Activated CD8-positive, alpha-beta memory T cell treated with anti-CD3 and anti-CD28 coated beads for 48 hours (primary cell): ENCODE measurements at places on chromosomes 12 and 14.

GRCh38 chr14:56979936-56980335 lies 169.7 kb upstream of the OTX2 start:
- DNase-seq = no peak

DNA sequence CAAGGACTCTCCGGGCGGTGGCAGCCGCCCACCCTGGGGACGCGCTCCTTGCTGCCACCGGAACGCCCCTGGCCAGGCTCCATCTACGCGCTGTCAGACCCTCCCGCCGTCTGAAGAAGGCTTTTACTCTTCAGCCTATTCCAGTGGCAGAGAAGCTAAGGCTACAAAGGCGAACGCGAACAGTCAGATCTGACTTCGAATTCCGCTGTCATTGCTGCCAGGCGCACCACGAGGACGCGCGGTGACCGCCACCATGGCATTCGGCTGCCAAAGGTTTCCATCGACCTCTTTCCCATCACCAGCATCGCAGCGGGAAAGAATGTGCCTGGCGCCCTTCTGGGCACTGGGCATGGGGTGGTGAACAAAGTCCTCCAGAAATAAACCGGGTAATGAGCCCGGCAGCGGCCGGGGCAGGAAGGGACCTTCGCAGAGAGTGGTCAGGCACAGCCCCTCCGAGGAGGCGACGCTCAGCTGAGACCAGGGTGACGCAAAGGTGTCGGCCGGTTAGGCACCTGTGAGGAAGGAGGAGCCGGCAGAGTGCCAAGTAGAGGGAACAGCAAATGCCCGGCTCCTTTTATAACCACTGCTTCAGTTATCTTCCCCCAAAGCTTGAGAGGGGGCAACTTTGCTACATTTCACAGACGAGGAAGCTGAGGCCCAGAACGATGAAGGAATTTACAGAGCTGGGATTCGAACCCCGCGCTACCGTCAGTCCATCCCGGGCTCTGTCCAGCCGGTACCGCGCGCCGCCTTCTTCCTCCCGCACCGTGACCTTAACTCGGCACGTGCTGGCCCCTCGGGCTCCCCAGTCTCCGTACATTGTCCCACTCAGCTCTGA lies 1.9 kb upstream of the RFX4 start:
- no peak for DNase-seq

GRCh38 chr12:123645878-123646277 lies 12.2 kb downstream of the GTF2H3 start:
- no peak for DNase-seq

GRCh38 chr14:57818511-57818910 lies 47.4 kb downstream of the SLC35F4 start:
- no peak for DNase-seq

DNA sequence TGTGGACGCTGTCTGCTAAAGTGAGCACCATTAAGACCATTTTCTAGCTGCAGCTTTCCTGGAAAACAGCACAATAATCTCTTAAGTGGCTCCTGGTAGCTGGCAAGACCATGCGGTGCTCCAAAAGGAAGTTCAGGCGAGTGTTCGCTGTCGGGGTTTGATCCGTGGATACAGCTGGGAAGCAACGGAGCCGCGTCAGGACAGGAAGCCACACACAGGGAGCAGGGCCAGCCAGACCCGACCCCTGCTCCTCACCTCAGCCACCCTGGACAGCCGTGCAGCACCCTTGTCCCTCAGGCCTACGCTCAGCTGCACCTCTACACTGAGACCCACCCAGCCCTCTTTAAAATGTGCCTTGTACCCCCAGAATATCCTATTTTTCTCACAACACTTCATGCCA lies 19.4 kb downstream of the ZFYVE21 start:
- no peak for DNase-seq

DNA sequence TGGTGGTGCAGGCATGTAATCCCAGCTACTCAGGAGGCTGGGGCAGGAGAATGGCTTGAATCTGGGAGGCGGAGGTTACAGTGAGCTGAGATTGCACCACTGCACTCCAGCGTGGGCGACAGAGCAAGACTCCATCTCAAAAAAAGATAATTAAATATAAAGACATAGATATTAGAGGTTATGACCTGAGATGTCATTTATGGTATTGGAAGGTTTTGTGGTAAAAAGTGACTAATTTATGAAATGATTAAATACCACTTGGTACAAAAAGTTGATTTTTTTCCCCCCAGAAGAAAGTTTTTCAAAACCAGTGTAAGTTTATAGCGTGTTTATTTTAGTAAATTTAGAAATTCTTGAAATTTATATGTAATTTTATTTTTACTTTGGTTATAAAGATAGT lies 4.3 kb downstream of the AEBP2 start:
- DNase-seq = no peak

DNA sequence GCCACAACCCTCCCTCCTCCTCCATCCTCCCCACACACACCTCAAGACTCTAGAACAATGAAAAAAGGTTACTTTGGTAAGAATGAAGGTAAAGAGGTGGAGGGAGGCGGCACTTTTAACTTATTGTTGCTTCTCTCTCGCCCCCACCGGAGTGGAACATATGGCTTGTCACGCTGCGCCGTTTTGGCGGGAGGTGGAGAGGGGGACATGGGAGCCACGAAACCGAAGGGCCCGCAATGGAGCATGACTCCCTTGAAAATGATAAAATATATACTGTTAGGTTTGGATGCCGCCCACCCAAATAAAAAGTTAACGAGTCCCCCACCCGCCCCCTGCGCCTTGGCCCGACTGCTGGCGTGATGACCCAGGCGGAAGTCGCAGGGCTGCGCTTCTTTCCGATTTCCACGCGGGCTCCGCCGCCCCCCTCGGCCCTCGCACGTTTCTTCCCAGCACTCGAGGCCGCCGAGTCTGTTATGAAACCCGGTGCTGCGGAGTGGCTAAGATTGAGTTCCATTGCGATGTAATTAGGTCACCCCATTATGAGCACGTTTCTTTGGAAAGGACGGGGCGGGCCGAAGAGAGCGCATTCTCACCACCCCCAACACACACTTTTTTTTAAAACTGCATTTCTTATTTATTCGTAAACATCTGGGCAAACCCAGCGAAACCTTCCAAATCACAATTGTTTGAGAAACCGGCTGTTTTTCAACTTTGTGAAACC lies 1.4 kb upstream of the ZFP36L1 start:
- DNase-seq = peak; percentile 67

- no peak for DNase-seq
Observed at GRCh38 chr14:20578784-20579502, 8.9 kb downstream of the RNASE11 start.

DNA sequence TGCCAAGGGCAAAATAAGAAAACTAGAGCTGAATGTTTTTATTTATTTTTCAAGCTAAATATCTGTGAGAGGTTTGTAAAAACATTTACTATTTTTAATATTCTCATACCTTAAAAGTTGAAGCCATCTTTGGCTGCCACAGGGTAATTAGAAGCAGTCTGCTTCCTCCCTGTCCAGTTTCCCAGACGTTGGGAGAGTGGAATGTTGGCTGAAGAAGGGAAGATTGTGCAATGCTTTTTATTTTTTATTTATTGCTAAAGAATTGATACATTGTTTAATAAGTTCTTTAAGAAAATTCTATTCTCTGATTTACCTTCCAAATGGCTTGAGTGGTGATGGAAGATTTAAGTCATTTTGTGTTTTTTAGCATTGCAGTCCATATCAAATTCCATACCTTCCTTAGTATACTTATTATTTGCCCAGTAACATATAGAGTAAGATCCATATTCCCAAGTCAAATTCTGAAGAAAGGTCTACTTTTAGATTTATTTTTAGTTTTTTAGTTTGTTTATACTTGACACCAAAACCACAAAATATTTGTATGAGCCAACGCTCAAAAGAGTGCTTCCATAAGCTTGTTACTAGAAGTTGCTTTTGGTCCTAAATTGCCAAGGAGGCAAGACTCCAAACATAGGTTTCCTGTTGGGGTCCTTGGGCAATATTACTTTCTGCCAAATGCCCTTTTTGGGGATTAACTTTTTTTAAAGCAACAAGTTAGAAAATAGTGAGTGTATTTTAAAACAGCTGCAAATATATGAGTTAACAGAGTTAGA lies 124.0 kb upstream of the CPM start:
- DNase-seq = no peak

DNA sequence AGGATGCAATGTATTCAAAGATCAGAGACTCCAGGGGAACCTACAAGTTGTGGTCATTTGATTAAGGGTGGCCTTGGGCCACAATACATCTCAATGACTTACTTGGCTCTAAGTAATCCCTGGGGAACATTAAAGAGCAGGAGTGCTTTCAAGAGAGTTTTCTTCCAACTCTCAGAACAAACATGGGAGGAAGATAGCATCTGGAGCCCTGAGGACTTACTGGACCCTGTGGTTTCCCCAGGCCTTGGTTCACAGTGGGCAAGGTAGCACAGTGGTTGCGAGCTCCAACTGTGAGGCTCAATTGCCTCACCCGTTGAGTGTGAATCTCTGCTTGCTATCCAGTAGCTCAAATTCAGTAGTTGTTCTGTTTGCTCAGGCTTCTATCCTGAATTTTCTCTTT lies 32.4 kb downstream of the STXBP6 start:
- DNase-seq = no peak

GRCh38 chr14:20792556-20792955 lies 10.1 kb downstream of the RNASE1 start:
- no peak for DNase-seq

GRCh38 chr12:111401167-111401605 lies 4.5 kb upstream of the SH2B3 start:
- no peak for DNase-seq

DNA sequence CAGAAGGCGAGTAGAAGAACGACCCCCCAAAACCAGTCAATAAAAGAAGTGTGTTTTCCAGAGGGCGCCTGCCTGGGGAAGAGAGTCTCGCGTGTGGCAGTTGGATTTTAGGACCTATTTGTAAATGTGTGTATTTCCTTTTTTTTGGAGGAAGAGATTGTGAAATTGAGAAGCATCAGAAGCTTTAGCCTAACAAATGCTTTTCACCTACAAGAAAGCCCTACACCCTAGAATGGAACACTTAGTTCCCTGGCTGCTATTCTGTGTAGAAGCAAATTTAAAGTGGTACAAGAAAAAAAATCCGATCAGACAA lies 1.3 kb downstream of the RCOR1 start:
- DNase-seq = no peak

- no peak for DNase-seq
Observed at GRCh38 chr14:106419376-106419965, 893.1 kb downstream of the TMEM121 start.

- no peak for DNase-seq
Observed at GRCh38 chr14:100725587-100726387, 905 bp upstream of the DLK1 start.

DNA sequence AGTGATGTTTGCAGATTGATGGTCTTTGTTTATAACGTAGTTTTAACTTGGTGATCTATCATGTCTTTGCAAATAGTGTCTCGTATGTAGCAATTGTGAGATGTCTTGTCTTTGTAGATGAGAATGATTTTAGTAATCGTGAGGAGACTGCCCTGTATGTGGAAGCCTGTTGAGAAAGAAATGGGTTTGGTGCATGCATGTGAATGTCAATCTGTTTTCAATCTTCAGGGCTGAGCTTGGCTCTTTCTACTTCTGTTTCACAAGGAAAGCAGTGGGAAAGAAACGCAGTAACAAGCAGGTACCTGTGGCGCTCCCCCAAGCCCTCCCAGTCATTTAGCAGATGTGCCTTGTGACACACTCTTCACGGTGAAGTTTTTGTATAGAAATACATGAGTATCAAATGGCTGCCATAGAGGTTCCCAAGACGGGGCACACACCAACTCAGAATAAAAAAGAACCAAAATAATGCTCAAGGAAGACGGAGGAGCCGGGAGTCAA lies 342.8 kb upstream of the DDHD1 start:
- no peak for DNase-seq

DNA sequence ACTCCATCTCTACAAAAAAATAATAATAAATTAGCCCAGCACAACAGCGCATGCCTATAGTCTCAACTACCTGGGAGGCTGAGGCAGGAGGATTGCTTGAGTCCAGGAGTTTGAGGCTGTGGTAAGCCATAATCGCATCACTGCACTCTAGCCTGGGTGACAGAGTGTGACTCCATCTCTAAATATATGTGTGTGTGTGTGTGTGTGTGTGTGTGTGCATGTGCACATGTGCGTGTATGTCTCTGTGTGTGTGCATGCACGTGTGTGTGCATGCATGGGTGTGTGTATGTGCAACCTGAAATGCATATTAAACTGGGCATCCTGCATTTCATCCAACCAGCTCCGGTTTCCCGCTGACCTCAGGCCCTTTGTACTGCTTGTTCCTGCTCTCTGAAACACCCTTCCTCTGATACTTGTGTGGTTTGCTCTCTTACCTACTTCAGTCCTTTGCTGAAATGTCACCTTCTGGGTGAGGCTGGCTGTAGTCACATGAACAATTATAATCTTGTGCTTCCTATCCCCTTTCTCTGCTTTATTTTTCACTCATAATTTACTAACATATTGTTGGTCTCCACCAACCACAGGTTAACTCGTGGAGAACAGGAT lies 46.9 kb downstream of the PHLDA1 start:
- no peak for DNase-seq

GRCh38 chr14:68841016-68841809 lies 48.3 kb upstream of the ZFP36L1 start:
- no peak for DNase-seq

DNA sequence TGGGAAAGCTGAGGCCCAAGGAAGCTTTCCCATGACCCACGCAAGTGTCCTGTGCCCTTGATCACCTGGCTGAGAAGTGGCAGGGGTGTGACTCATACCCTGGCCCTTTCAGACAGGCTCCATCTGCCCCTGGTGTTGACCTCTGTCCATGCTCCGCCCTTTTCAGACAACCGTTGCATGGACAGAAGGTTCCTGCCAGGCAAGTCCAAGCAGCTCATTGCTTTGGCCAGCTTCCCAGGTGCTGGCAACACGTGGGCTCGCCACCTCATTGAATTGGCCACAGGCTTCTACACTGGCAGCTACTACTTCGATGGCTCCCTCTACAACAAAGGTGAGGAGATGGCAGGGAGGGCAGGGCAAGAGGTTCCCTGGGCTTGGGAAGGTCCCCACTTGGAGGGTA lies 103.5 kb downstream of the WSCD2 start:
- no peak for DNase-seq

DNA sequence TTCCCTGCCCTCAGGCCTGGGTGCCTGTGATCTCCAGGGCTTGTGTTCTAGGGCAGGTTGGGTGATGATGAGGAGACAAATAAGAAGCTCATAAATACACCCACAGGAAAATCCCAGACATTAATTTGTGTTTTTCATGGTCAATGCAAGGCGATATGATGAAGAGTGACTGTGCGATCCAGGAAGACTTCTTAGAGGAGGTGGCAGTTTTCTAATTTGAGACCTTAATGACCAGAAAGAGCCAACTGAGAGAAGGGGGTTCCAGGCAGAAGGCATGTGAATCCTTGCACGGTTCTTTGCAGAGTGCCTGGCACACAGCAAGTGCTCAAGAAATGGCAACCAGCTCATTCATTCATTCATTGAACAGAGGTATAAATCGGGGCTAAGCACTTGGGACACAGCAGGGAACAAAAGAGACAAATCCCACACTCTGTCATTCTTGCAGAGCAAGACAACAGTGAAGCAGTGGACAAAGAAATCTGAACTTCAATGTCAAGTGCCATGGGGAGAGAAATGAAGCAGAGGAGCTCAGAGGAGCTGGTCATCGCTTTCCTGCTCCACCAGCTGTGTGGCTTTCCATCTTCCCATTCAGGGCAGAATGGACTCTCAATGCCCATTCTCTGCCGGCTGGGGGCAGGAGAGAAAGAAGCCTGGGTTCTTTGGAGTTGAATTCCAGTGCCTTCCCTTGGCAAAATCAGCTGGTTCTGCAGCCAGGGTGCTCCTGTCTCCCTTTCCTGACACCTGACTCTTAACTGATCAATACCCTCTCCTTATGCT lies 128.3 kb downstream of the AACS start:
- DNase-seq = no peak

GRCh38 chr14:44979273-44979672 lies 17.3 kb downstream of the TOGARAM1 start:
- no peak for DNase-seq
